ENCODE measurements at places on chromosomes 2 and 18. TPM values are rescaled to one million over a fixed set of nuclear protein-coding genes. Genes with fewer than 3 reads are reported as not detected.

The LBH gene
- total RNA-seq, result 131 TPM

The SH3RF3 gene
- 5.9 TPM for total RNA-seq

The TLX2 gene
- total RNA-seq, result 0.30 TPM

The FAM124B gene
- 1.3 TPM for total RNA-seq

The B4GALT6 gene
- total RNA-seq, result not detected

The NEB gene
- 1.8 TPM for total RNA-seq

The SPP2 gene
- total RNA-seq, result not detected

The GALNT14 gene
- total RNA-seq, result not detected

The CHST10 gene
- 1.5 TPM for total RNA-seq

The VWA3B gene
- total RNA-seq, result not detected

The LOXHD1 gene
- not detected for total RNA-seq

The CNDP2 gene
- 75.5 TPM for total RNA-seq

The TMEM163 gene
- 0.14 TPM for total RNA-seq

The TUBB8B gene
- not detected for total RNA-seq

The FASTKD2 gene
- 24.9 TPM for total RNA-seq

The KLHL14 gene
- not detected for total RNA-seq

- DNase-seq, result no peak
Observed at GRCh38 chr2:16188261-16188890, 248.0 kb downstream of the MYCN start.

- no peak for DNase-seq
Observed at GRCh38 chr2:116952254-116952653, 862.2 kb upstream of the DDX18 start.

GRCh38 chr2:177093371-177093770, 119.2 kb upstream of the HNRNPA3 start:
- no peak for DNase-seq

- no peak for DNase-seq
Observed at GRCh38 chr18:48992791-48993555, 42.2 kb upstream of the SMAD7 start.

DNA sequence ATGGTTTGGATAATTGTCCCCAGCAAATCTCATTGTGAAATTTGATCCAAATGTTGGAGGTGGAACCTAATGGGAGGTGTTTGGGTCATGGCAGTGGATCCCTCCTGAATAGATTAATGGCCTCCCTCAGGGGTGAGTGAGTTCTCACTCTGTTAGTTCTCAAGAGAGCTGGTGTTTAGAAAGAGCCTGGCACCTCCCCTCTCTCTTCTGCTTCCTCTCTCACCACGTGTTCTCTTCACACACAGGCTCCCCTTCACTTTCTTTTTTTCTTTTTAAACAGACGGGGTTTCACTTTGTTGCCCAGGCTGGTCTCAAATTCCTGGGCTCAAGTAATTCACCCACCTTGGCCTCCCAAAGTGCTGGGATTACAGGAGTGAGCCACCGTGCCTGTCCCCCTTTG, 111.6 kb upstream of the LTBP1 start:
- DNase-seq, result no peak

- DNase-seq, result no peak
Observed at GRCh38 chr2:101882769-101883307, 108.9 kb upstream of the IL1R2 start.

DNA sequence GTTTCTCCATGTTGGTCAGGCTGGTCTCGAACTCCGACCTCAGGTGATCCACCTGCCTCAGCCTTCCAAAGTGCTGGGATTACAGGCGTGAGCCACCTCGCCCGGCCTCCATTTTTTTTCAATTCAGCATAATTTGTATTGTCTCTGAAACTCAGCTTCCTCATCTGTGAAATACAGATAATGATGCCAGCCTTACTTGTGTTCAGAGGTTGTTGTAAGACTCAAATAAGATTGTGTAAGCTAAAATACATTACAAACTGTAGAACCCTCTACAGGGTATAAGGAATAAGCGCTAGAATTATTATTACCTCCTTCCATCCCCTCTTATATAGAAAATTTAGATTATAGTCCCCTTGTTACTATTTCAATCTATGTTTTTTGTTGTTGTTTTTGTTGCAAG, 24.8 kb upstream of the STARD7 start:
- DNase-seq, result no peak

- no peak for DNase-seq
Observed at GRCh38 chr18:10241579-10241978, 212.9 kb upstream of the APCDD1 start.

GRCh38 chr2:77484026-77484425, 38.1 kb downstream of the LRRTM4 start:
- no peak for DNase-seq

- no peak for DNase-seq
Observed at GRCh38 chr2:187532333-187533120, 21.7 kb downstream of the TFPI start.

DNA sequence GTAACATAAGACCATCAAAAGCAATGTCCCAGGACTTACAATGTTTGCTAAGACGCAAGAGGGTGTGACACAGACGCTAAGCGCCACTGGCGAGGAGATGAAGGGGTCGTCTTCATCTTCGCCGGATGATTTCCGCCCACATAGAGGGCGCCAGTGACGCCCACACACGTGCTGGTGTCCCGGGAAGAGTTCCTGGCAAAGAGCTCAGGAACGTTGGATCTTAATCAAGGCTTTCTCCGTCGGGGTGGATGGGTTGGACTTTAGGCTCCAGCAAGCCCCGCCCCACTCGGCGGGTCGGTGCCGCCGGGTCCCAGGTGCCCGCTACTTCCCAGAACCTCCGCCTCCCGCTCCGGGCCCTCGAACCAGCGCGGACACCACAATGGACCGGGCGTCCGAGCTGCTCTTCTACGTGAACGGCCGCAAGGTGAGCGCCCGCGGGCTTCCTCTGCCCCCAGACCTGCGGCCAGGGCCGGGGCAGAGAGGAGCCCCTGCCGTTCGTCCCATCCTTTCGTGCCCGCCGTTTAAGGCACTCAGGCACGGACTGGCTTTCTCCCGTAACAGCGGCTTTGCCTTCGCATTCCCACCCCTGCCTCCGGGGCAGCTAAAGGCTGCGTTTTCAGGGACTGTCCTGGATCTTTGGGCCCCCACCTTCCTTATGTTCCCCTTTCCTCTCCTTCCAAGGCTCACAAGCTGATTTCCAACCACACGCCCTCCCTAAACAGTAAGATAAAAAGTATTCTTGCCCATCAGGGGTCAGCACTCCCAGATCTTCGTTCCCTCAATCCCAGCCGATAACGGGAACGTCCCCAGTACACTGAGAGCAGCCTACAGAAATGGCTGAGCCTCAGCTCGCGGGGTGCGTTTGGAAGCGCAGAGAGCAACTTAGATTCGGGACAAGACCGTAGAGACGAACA, at the start of gene AOX1:
AOX1 (plus strand) TSS at position 285 of the 914 bp plus-strand sequence; CDS start at position 380, 95 bp downstream.
- DNase-seq, result peak; percentile 1

- DNase-seq, result no peak
Observed at GRCh38 chr2:191885650-191886049, 38.8 kb upstream of the CAVIN2 start.

DNA sequence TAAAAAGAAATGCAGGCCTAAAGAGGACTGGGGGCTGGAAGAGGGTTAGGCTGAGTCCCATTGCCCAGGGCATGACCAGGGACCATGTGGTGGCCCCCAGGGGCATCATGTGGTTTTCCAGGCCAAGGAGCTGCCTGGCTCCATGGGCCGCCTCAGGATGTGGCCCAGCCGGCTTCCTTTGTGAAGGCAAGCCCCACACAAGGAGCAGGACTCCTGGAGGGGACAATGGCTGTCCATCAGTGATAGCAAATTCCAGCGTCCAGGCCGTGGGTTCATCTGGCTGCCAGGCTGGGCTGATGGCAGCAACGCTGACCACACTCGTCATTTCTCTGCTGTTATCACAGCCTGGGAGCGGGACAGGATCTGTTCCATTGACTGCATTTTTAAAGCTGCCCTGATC, 82.5 kb downstream of the GBX2 start:
- DNase-seq, result no peak

DNA sequence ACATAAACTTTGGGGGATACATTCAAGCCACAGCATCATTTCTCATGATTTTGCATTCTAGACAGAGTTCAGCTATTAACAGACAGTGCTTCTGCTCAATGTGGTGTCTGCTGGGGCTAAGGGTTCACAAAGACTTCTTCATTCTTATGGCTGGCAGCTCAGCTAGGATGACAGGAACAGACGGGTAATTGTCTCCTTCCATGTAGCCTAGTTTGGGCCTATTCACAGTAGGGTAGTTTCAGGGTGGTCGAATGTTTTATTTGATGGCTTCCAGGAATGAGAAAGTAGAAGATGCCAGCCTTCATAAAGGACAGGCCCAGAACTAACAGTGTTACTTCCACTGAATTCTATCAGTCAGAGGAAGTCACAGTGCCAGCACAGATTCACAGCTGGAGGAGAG, 26.0 kb upstream of the BCL2L11 start:
- no peak for DNase-seq

- no peak for DNase-seq
Observed at GRCh38 chr2:37587817-37588216, 83.6 kb downstream of the CDC42EP3 start.

DNA sequence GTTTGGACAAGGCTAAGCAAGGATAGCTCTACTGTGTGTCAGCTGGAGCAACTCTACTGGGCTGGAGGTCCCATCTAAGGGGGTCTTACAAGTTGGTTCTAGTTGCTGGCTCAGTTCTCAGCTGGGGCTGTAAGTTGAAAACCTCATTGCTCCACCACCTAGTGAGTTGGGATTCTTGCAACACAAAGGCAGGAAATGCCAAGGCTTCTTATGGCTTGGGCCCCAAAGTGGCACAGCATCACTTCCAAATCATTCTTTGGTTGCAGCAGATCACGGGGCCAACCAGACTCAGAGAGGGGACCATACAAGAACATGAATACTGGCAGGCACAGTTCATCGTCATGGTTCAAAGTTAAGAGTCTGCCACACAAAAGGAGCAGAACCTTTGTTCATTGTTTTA, 332.7 kb downstream of the LRRTM1 start:
- no peak for DNase-seq

GRCh38 chr2:219426068-219426443, 7.9 kb downstream of the DES start:
- no peak for DNase-seq

DNA sequence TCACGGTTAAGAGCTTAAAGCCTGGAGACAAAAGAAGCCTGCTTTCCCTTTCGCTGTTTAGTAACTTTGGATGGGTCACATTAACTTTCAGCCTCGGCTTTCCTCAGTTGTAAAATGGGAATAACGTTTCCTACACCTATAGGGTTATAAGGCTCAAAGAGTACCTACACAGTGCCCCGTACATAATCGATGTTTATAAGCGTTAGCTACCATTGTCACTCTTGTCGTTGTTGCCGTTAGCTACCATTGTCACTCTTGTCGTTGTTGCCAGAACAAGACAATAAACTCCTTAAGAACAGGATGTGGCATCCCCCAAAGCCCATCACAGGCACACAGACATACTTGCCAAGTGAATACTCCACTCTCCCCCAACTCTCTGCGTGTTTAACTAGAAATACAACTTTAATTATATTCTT, 901 bp upstream of the MFSD6 start:
- DNase-seq, result no peak

DNA sequence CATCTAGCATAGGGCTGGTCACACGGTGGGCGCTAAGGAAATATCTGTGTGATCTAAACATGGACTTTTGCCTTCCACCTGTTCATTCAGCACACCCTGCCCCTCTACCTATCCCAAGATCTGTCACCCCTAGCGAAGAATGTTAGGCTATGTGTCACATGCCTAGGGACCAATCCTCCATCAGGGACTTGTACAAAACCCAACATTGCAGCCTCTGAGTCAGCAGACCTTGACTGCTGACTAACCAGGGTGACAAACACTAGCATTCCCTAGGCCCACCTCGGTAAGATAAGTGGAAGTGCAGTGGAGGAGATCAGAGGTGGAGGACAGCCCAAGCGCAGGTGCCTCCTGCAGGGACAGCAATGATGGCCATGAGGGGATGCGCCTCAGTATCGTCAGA, 99.2 kb downstream of the SOX11 start:
- DNase-seq, result no peak

- DNase-seq, result no peak
Observed at GRCh38 chr2:82730811-82731210, 1728.3 kb downstream of the SUCLG1 start.

All from CD4-positive, alpha-beta T cell (primary cell).